ENCODE measurements at places on chromosomes 2 and 18. TPM values are rescaled to one million over a fixed set of nuclear protein-coding genes. Genes with fewer than 3 reads are reported as not detected.

GRCh38 chr18:54032412-54032811 is 192.1 kb downstream of the MBD2 start:
- no peaks in the 10 kb centered on the region for H3K36me3 ChIP-seq
- H3K27me3 ChIP-seq = no peaks in the 10 kb centered on the region
- no peak for DNase-seq
- no peaks in the 10 kb centered on the region for H3K4me1 ChIP-seq

The IL36G gene
- 0.51 TPM for polyA plus RNA-seq

DNA sequence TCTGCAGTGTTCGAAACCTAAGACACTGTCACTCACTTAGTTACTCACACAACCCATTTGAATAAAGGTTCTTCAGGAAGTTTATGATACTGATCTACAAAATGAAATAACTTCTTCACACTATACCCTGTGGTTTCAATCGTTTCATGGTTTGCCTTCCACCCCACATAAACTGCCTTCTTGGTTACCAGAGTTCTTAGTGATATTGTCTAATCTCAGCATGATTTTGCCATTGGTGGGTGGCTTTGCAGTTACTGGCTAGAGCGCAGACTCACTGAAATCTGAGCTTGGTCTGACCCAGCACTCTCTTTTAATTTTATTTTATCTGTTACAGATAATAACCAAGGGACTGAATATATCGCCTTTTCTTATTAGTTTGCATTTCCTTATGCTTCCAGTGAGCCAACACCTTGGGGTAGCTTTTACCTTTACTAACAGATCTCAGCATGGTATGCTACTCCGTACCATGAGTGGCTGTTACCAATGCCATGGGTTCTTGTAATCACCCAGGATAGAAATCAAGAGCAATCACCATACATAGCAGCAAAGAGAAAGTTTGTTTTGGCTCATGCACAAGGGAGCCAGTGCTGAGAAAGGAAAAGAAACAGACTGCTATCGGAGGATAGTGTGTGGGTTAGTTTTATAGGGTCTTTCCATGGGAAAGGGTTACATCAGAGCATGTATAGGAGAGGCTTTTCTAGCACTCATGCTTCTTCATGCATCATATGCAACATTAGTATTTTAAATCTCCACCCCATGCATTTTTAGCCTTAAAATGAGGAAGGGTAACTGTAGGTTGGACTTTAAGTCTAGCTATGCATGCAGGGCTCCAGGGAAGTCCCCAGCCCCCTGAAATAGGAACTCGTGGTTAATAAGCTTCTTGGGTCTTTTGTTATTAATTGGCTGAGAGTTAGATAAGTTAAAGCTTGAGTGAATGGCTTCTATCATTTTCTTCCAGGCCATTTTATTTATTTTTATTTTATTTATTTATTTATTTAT is 33.3 kb downstream of the ANXA4 start:
- DNase-seq = no peak
- H3K4me1 ChIP-seq = peaks cover 53% of the 10 kb centered on the region
- peaks cover 13% of the 10 kb centered on the region for H3K36me3 ChIP-seq
- no peaks in the 10 kb centered on the region for H3K27me3 ChIP-seq
- peak overlapping the region; percentile 4 for H3K27ac ChIP-seq
- no peak overlapping the region for H3K4me3 ChIP-seq

- peaks cover 2% of the 10 kb centered on the region for H3K27me3 ChIP-seq
- no peak for DNase-seq
- H3K4me1 ChIP-seq = no peaks in the 10 kb centered on the region
- H3K27ac ChIP-seq = no peak overlapping the region
- no peaks in the 10 kb centered on the region for H3K36me3 ChIP-seq
Measured at GRCh38 chr18:75428490-75428889, 987 bp upstream of the SMIM21 start.

GRCh38 chr2:42191285-42192009 is 22.3 kb downstream of the EML4 start:
- H3K4me1 ChIP-seq = peaks cover 65% of the 10 kb centered on the region
- H3K4me3 ChIP-seq = no peak overlapping the region
- H3K27me3 ChIP-seq = no peaks in the 10 kb centered on the region

- no peak overlapping the region for H3K4me3 ChIP-seq
- no peaks in the 10 kb centered on the region for H3K4me1 ChIP-seq
- no peaks in the 10 kb centered on the region for H3K36me3 ChIP-seq
- H3K27ac ChIP-seq = no peak overlapping the region
Measured at GRCh38 chr2:106057206-106057605, 136.9 kb downstream of the UXS1 start.

GRCh38 chr2:189261431-189261841 is 81.9 kb upstream of the COL5A2 start:
- no peaks in the 10 kb centered on the region for H3K27me3 ChIP-seq
- no peak overlapping the region for H3K27ac ChIP-seq
- no peak for DNase-seq
- no peaks in the 10 kb centered on the region for H3K36me3 ChIP-seq
- H3K4me3 ChIP-seq = no peak overlapping the region

The SPATA3 gene
- polyA plus RNA-seq = not detected

DNA sequence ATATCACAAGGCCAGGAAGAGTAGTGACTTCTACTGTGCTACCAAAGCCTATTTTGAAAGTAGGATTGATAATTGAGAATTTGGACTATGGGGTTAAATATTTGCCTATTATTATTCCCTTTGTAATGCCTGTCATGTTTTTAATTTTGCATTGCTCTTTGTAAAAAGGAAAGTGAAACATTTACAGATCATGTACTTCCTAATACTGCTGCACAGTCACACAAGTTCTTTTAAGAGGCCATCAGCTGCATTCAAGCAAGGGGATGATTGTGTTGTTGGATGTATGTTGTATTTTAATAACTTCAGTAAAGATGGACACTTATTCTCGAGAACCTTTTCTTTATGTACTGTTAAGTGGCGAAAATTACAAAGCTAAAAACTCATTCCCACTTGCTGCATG is 70.1 kb downstream of the PLEKHA3 start:
- H3K4me1 ChIP-seq = no peaks in the 10 kb centered on the region
- no peak overlapping the region for H3K4me3 ChIP-seq
- H3K27me3 ChIP-seq = no peaks in the 10 kb centered on the region
- DNase-seq = no peak
- no peak overlapping the region for H3K27ac ChIP-seq

GRCh38 chr2:20604951-20605381 is 45.9 kb downstream of the HS1BP3 start:
- H3K27me3 ChIP-seq = no peaks in the 10 kb centered on the region
- no peak for DNase-seq
- peaks cover 14% of the 10 kb centered on the region for H3K4me1 ChIP-seq
- H3K36me3 ChIP-seq = no peaks in the 10 kb centered on the region

GRCh38 chr2:109558076-109558882 is 55.5 kb downstream of the SEPTIN10 start:
- H3K36me3 ChIP-seq = peaks cover 16% of the 10 kb centered on the region
- H3K4me1 ChIP-seq = peaks cover 5% of the 10 kb centered on the region
- DNase-seq = peak; percentile 83
- no peak overlapping the region for H3K27ac ChIP-seq

The SP140 gene
- polyA plus RNA-seq = 2.2 TPM

GRCh38 chr2:143029141-143029540 is 100.1 kb upstream of the ARHGAP15 start:
- no peak for DNase-seq
- no peaks in the 10 kb centered on the region for H3K36me3 ChIP-seq
- H3K4me1 ChIP-seq = no peaks in the 10 kb centered on the region
- no peak overlapping the region for H3K4me3 ChIP-seq
- H3K27me3 ChIP-seq = peaks cover 8% of the 10 kb centered on the region

GRCh38 chr2:17299891-17300540 is 218.2 kb downstream of the RAD51AP2 start:
- no peaks in the 10 kb centered on the region for H3K4me1 ChIP-seq
- H3K4me3 ChIP-seq = no peak overlapping the region
- no peak overlapping the region for H3K27ac ChIP-seq
- H3K36me3 ChIP-seq = no peaks in the 10 kb centered on the region
- H3K27me3 ChIP-seq = no peaks in the 10 kb centered on the region

DNA sequence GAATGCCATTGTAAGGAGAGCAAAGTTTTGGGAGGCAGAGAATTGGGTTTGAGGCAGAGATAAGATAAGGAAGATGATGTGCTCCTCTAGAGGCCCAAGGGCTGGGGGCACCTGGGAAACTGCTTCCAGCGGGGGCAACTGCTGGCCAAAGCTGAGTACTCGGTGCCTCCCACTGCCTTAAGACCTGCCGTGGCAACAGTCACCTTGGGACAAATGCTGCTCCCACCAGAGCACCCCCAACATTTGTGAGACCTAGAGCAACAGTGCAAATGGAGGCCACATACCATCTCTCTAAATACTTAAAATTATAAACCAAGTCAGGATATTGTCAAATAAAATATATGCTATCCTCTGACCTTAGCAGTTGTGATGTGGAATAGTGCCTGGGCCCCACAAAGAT is 127.1 kb downstream of the CAPN13 start:
- H3K27ac ChIP-seq = no peak overlapping the region
- no peaks in the 10 kb centered on the region for H3K27me3 ChIP-seq
- no peak overlapping the region for H3K4me3 ChIP-seq

The FOXD4L1 gene
- polyA plus RNA-seq = 0.07 TPM

The INO80D gene
- 12.6 TPM for polyA plus RNA-seq

The CCBE1 gene
- polyA plus RNA-seq = 2.5 TPM

DNA sequence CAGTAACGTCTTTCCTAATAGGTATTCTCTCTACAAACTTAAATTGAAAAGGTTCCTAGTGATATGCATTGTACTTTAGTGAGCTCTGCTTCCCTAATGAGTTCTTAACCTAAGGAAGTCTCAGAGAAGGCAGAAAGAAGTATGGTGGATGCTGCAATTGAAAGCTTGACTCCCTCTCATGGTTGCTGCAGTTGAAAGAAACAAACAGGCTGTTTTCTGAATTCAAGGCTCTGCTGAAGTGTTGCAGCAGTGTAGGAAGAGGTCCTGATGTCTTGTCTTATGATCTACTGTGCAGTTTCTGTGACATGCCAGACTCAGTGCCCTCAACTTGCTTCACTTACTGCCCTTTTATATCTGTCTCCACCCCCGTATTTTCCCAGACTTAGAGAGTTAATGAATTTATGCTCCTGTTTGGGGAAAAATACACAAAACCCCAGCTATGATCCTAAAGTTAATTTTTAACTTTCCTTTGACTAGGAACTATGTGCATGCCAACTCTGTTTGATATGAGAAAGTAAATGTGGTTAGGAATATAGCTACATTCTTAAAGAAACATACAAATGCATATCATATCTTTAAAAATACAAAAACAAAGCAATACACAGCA is 655.3 kb upstream of the FAM98A start:
- H3K27me3 ChIP-seq = no peaks in the 10 kb centered on the region
- H3K27ac ChIP-seq = no peak overlapping the region
- H3K36me3 ChIP-seq = no peaks in the 10 kb centered on the region
- no peak for DNase-seq
- H3K4me1 ChIP-seq = peaks cover 17% of the 10 kb centered on the region

DNA sequence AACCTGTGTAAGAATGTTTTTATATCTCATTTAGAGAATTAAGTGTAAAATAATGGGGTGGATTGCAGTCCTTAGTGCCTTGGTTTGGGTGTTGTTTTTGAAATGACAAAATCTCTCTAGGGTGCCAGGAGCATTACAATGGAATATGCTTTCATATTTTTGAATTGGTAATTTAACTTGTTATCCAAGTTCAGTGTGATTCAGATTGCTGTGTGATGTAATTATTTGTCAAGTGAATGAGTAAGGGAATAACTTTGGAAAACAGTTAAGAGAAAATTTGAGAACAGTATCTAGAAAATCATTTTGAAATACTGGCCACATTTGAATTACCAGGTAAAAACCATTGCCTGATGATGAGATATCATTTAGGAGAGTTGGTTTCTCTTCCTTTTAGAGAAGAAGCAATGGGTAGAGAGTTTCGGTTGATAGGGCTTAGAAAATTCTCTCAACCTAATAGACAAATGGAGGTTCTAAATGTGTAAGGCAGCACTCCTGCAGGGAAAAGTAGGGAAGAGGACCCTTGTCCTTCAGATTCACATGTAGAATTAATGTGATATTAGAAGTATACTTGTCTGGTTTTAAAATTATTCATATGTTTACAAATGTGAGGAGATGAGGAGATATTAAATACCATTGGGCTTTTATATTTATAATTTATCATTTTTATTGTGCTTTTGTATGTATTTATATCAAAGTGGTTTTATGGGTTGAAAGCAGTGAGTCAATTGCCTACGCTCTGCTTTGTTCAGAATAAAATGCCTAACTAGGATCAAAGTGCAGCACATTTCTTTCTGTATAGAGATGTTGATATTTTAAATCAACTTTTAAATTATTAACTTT is 124.8 kb downstream of the PHLPP1 start:
- H3K27me3 ChIP-seq = no peaks in the 10 kb centered on the region
- no peak for DNase-seq
- H3K36me3 ChIP-seq = no peaks in the 10 kb centered on the region
- H3K4me3 ChIP-seq = no peak overlapping the region
- no peaks in the 10 kb centered on the region for H3K4me1 ChIP-seq

The CCDC141 gene
- 0.70 TPM for polyA plus RNA-seq

- no peaks in the 10 kb centered on the region for H3K36me3 ChIP-seq
- no peak for DNase-seq
- peaks cover 9% of the 10 kb centered on the region for H3K4me1 ChIP-seq
Measured at GRCh38 chr2:3488061-3488531, 31.2 kb downstream of the ADI1 start.

- H3K36me3 ChIP-seq = no peaks in the 10 kb centered on the region
- no peak overlapping the region for H3K27ac ChIP-seq
- no peak overlapping the region for H3K4me3 ChIP-seq
- DNase-seq = peak; percentile 34
- H3K4me1 ChIP-seq = peaks cover 7% of the 10 kb centered on the region
- H3K27me3 ChIP-seq = no peaks in the 10 kb centered on the region
Measured at GRCh38 chr2:109607766-109608165, 6.0 kb downstream of the SEPTIN10 start.

DNA sequence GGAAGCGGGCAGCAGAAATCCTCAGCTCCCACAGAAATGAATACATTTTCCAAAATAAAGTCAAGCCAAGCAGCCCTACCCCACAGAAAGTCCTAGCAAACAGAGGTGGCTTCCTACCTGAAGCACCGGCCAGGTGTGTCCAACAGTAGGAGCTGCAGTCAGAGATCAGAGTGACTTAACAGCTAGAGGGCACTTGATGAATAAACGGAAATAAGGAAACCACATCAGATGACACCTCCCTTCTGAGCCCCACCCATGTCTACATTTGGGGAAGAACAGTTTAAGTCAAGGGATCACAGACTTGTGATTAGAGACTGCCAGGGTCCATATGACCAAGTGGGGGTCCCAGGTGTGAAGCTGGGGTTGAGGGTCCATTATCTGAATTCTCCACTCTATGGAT is at the start of gene CXCR1:
Gene CXCR1 (minus strand): TSS at position 172 of the 400 bp plus-strand sequence. CDS start 1,751 bp downstream, outside the sequence.
- DNase-seq = no peak
- H3K4me3 ChIP-seq = no peak within 1 kb of the TSS
- H3K36me3 ChIP-seq = no peaks in the 10 kb centered on the region
- peaks cover 4% of the 10 kb centered on the region for H3K27me3 ChIP-seq
- H3K27ac ChIP-seq = no peak within 1 kb of the TSS

DNA sequence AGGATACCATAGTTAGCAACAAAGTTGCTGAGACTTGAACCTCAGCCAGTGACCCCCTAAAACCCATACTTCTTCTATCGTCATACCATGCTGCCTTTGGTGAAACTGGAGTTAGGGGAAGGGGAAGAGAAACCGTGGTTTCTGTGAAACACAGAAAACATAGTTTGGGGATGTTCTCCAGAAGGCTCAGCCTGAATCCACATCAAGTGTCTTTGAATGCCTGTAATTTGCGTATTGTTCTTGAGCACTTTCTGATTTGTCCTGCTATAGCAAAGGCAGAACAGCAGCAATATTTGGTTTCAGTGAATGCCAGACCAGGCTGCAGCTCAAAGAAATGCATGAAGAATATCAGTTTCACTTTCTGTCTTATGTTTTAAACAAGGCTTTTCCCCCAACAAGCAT is 258.7 kb downstream of the TTC32 start:
- H3K27me3 ChIP-seq = no peaks in the 10 kb centered on the region
- H3K27ac ChIP-seq = no peak overlapping the region
- no peak for DNase-seq

The ZNF385B gene
- 2.0 TPM for polyA plus RNA-seq
